Esophagus squamous epithelium (tissue), 5 donors: ENCODE measurements at places on chromosomes 6 and 20.

- DNase-seq = no peak
Measured at GRCh38 chr6:108102965-108103364, 28.4 kb upstream of the OSTM1 start.

DNA sequence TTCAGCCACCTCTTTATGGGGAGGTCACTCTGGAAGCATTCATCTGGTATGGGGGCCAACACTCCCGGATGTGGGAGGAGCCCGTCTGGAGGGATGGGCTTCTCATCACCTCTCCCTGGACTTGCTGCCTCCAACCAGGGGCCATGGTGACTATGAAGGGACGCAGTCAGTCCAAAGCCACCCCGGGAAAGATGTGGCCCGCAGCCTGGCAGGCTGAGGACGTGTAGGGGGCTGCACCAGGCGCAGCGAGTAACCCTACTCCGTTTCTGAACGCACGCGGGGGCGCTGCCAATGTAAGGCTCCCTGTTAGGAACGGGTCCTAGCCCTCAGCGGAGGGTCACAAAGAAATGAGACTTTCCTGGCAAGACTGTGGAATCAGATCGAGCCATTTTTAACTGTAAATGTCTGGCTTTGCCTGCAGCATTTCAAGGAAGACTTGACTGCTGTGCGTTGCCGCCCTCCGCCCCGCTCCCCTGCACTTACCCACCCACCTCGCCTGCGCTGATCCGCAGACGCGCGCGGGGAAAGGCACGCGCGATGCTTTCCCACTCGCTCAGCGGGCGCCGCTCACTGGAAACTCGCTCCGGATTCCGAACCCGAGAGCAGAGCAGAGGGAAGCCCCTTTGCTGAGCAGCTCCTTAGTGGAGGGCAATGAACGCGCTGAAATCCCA is 55.1 kb downstream of the IL20RA start:
- no peak for DNase-seq

DNA sequence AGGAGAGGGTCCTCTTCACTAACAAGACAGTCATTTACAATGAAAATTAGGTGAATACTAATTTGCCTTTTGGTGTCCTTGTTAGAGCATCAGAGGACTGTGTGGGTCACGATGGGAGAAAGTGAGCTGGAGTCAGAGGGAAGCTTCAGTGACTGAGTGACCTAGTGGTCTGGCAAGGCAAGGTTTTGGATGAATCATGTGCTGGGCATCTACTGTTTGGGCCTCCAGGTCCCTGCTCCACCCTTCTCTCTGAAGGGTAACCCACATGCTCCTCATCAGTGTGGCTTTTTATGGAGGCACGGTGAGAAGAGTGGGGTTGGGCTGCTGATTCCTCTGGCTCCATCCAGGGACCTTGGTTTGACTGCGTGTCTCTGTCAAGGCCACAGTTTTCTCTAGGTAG is 60.5 kb upstream of the EXOC2 start:
- DNase-seq = no peak

DNA sequence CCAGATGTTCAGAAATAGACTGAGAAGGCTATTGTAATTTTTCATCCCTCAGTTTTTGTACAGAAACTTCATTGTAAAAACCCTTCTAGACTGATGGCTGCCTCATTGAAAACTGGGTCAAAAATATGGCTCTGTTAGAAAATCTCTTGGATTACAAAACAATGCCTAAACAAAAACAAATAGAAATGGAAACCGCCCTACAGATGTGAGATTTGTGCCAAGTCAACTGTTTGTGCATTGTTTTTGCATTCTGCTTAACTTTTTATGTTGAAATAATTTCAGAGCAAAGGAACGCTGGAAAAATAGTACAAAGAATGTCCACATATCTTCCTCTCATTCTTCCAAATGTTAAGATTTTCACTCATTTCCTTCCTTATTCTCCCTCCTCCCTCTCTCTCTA is 425.1 kb downstream of the FOXA2 start:
- no peak for DNase-seq

DNA sequence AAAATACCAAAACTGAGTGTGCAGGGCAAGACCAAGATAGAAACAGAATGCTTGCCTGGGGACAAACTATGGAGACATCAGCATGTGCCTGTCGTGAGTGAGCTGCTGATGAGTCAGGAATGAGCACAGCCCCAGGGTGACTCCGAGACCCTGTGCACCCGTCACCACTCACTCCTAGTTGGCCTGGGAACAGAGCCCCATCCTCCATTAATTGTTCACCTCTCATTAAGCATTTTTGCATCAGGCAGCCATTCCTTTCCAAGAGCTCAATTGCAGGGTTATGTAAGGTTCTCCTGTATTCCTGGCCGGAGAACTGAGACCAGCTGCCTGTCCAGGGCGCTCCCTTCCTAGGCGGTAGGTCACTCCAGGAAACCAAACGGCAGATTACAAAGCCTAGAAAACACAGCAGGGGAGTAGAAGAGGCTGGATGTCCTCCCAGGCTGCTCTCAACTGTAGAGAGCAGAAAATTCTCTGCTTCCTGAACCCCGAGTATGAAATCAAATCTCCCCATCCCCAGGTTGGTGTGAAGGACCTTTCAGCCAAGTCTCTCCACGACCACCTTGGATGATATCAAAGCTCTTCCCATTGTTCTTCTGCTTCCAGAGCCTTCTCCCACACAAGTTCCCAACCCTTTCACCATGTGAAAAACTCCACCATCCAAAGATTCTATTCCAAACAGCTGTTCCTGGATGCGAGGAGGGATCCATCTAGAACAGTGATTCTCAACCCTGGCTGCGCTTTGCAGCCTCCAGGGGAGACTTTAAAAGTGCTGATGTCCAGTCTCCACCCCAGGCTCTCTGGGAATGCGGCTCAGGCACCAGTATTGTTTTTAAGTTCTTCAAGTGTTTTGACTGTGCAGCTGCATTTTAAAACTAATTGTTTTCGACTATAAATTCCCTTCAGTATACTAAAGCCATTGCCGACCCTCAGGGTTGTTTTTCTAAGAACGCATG is 532.6 kb upstream of the JARID2 start:
- DNase-seq = no peak

GRCh38 chr6:158648682-158649131 is 1.1 kb upstream of the SYTL3 start:
- DNase-seq = no peak

GRCh38 chr6:33949877-33950435 is 146.2 kb upstream of the MLN start:
- DNase-seq = no peak
